A549 treated with AZD2906 at 1 μM for 4 hours (cell line): ENCODE measurements at places on chromosomes 1 and 21. TPM values are rescaled to one million over a fixed set of nuclear protein-coding genes. Genes with fewer than 3 reads are reported as not detected.

The ACP6 gene
- 14.3 to 23.3 TPM (median 21.8 TPM) in 5 replicates for total RNA-seq

The TMEM81 gene
- 1.3 to 2.3 TPM (median 2.0 TPM) in 5 replicates for total RNA-seq

The SMYD3 gene
- 13.3 to 14.0 TPM (median 13.8 TPM) in 5 replicates for total RNA-seq

The CELA2A gene
- not detected in 5 replicates for total RNA-seq

The ESPN gene
- 0.43 to 0.79 TPM (median 0.53 TPM) in 5 replicates for total RNA-seq

The TGFBR3 gene
- 6.5 to 10.2 TPM (median 7.8 TPM) in 5 replicates for total RNA-seq

The SPRR5 gene
- not detected in 5 replicates for total RNA-seq

The ATP6V1G3 gene
- not detected in 5 replicates for total RNA-seq

The ANGPTL7 gene
- not detected in 5 replicates for total RNA-seq

The AZIN2 gene
- 0.57 to 1.1 TPM (median 0.76 TPM) in 5 replicates for total RNA-seq

The EVA1C gene
- 49.3 to 58.4 TPM (median 56.6 TPM) in 5 replicates for total RNA-seq

The SPRR1A gene
- not detected in 5 replicates for total RNA-seq

The CRYZL1 gene
- total RNA-seq: 11.7 to 13.5 TPM (median 12.4 TPM) in 5 replicates

The CR1L gene
- 0.15 TPM in 1 of 5 replicates, not detected in the others for total RNA-seq

The LPAR3 gene
- total RNA-seq: 0.20 to 0.40 TPM (median 0.34 TPM) in 5 replicates

The GBP6 gene
- total RNA-seq: not detected in 5 replicates

The FAM72D gene
- 4.5 to 6.4 TPM (median 5.5 TPM) in 5 replicates for total RNA-seq

The SPATA46 gene
- not detected in 5 replicates for total RNA-seq

The TLR5 gene
- total RNA-seq: 0.13 to 0.24 TPM (median 0.19 TPM) in 5 replicates

The RORC gene
- 0.01 to 0.05 TPM (median 0.03 TPM) in 5 replicates for total RNA-seq

The CLCC1 gene
- total RNA-seq: 14.0 to 15.6 TPM (median 14.8 TPM) in 5 replicates

The C1orf210 gene
- 0.07 TPM in 1 of 5 replicates, not detected in the others for total RNA-seq

The DCST1 gene
- 0.05 to 0.07 TPM in 2 of 5 replicates, not detected in the others for total RNA-seq

The PGLYRP4 gene
- not detected in 5 replicates for total RNA-seq

The NBPF10 gene
- 0.92 to 1.3 TPM (median 1.2 TPM) in 5 replicates for total RNA-seq

The NPR1 gene
- 1.6 to 2.8 TPM (median 2.6 TPM) in 5 replicates for total RNA-seq

The IFNLR1 gene
- total RNA-seq: 0.79 to 1.1 TPM (median 0.91 TPM) in 5 replicates

The OR2L13 gene
- total RNA-seq: not detected in 5 replicates

The TNFRSF14 gene
- 0.08 to 0.24 TPM (median 0.15 TPM) in 5 replicates for total RNA-seq

The MAEL gene
- total RNA-seq: not detected in 5 replicates

The TTC22 gene
- 0.02 TPM in 1 of 5 replicates, not detected in the others for total RNA-seq

The HES3 gene
- not detected in 5 replicates for total RNA-seq

The AADACL4 gene
- not detected in 5 replicates for total RNA-seq

The KRTAP13-2 gene
- total RNA-seq: not detected in 5 replicates

The CXADR gene
- 9.6 to 16.1 TPM (median 12.1 TPM) in 5 replicates for total RNA-seq

The CFAP126 gene
- total RNA-seq: 0.16 to 0.22 TPM (median 0.18 TPM) in 5 replicates

The LRRIQ3 gene
- total RNA-seq: 0.50 to 0.87 TPM (median 0.77 TPM) in 5 replicates

The TMEM201 gene
- total RNA-seq: 10.4 to 13.9 TPM (median 13.0 TPM) in 5 replicates

The PMF1 gene
- total RNA-seq: 57.2 to 60.2 TPM (median 59.0 TPM) in 5 replicates

The DCDC2B gene
- total RNA-seq: not detected in 5 replicates

The CTSS gene
- total RNA-seq: 14.2 to 19.8 TPM (median 16.1 TPM) in 5 replicates

The ITGB2 gene
- total RNA-seq: 0.48 to 0.85 TPM (median 0.84 TPM) in 5 replicates

The TFF2 gene
- total RNA-seq: not detected in 5 replicates

The CLCA1 gene
- total RNA-seq: not detected in 5 replicates

The LCE1F gene
- total RNA-seq: not detected in 5 replicates

The OLIG2 gene
- total RNA-seq: 0.07 TPM in 1 of 5 replicates, not detected in the others

The OR2L3 gene
- not detected in 5 replicates for total RNA-seq

The PTTG1IP gene
- 93.7 to 101 TPM (median 97.6 TPM) in 5 replicates for total RNA-seq

The SYTL1 gene
- 0.26 to 0.63 TPM (median 0.41 TPM) in 5 replicates for total RNA-seq

The PTGS2 gene
- total RNA-seq: 3.4 to 5.3 TPM (median 5.1 TPM) in 5 replicates

The SHE gene
- 0.10 to 0.17 TPM (median 0.15 TPM) in 5 replicates for total RNA-seq

The MATN1 gene
- 0.02 to 0.14 TPM (median 0.10 TPM) in 4 of 5 replicates, not detected in the other for total RNA-seq

The PLA2G2D gene
- total RNA-seq: 0.02 TPM in 1 of 5 replicates, not detected in the others

The GJA8 gene
- total RNA-seq: not detected in 5 replicates

The MYBPH gene
- total RNA-seq: not detected in 5 replicates

The PADI1 gene
- 1.0 to 1.4 TPM (median 1.1 TPM) in 5 replicates for total RNA-seq

The CATSPER4 gene
- not detected in 5 replicates for total RNA-seq

The RPTN gene
- total RNA-seq: 0.02 TPM in 2 of 5 replicates, not detected in the others

The ALDH4A1 gene
- total RNA-seq: 11.9 to 14.5 TPM (median 13.9 TPM) in 5 replicates
